GM04503 (cell line): ENCODE measurements at places on chromosomes 2 and 18.

DNA sequence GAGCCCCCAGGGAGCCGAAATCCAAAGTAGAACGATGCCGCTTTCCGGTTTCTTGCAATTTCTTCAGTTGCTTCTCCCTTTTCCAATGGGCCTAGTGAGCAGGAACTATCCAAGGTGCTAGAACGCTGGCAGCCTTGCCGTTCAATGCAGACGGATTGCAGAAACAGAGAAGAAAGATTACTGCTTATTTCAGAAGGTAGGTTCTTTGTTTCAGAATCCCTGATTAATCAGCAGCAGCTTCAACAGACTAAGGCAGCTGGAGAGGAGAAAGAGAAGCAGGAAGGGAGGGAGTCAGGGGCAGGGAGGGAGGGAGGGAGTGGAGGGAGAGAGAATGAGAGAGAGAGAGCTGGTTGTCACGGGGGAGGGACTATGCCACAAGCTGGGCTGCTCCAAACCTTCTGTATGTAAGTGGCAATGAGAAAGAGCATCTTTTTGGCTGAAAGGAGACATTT lies 576 bp downstream of the NYAP2 start:
- peak; percentile 2 for DNase-seq

DNA sequence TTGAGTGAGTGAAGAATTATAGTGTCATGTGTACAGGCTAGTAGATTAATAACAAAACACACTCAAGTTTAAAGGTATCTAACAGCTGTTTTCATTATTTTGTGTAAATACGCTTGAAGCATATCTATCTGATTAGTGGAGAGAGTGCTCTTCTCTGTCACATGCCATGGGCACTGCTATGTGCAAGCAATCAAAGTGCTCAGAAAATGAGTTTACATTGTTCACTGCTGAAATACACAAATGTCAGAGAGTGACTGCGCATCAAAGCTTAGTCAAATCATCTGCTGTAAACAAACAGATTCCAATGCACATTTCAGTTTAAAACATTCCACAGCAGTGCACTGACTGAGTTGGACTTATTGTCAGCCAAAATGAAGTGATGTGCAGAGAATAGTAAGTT lies 423.4 kb downstream of the ZEB2 start:
- no peak for DNase-seq

- DNase-seq = no peak
Measured at GRCh38 chr2:172612051-172612450, 56.2 kb downstream of the PDK1 start.

- no peak for DNase-seq
Measured at GRCh38 chr18:5298156-5298852, 2.8 kb upstream of the ZBTB14 start.

- DNase-seq = no peak
Measured at GRCh38 chr2:129925381-129925780, 54.1 kb upstream of the RAB6C start.
